ENCODE measurements at places on chromosomes 1 and 21.

DNA sequence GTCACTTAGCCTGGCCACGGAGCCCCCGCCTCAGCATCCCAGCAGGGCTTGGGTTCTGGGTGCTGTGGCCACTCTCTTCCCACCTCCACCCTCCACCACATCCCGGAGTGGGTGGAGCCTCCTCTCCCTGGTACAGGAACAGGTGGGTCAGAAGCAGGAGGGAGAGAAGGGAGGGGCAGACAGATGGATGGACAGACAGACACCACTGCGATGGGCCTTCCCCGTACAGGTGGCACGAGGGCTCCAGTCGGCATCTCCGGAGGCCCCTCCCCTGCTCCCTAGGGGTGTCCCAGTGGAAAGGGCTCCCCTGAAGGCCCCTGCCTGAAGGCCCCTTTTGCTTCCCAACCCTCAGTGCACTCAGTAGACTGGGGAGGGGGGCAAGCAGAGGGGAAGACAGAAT is 96.9 kb upstream of the TARDBP start:
- H3K27me3 ChIP-seq: no peaks in the 10 kb centered on the region
- DNase-seq: no peak
- H3K36me3 ChIP-seq: no peaks in the 10 kb centered on the region
- no peak overlapping the region for H3K4me3 ChIP-seq
- H3K4me1 ChIP-seq: no peaks in the 10 kb centered on the region

DNA sequence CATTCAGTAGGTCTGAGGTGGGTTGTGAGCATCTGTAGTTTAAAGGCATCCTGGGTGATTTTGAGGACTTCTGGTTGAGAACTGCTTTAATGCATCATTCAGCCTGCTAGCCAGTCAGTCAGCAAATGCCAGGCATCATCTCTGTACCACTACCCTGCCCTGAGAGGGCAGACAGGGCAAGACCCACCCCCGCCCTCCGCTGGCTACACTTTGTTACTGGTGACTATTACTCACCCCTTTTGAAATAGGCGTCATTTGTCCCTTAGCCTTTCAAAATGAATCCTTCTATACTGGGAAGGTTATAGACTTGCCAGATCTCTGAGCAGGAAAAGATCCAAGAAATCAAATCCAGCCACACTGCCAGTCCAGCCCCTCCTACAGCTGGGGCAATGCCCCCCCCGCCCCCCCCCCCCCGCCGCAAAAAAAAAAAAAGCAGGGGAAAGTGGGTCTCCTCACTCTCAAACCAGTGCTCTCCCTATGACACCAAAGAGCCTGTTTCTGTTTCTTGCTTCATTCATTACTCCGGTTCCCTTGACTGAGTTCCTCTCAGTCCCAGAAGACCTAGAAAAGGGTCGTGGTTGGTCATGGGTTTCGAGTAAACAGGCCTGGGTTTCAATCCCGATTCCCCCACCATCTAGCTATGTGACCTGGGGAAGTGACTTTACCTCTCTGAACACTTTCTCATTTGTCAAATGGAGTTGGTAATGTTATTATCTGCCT is 4.4 kb downstream of the SELENON start:
- H3K4me1 ChIP-seq: peaks cover 71% of the 10 kb centered on the region
- DNase-seq: no peak
- H3K4me3 ChIP-seq: no peak overlapping the region
- peaks cover 16% of the 10 kb centered on the region for H3K36me3 ChIP-seq
- no peaks in the 10 kb centered on the region for H3K27me3 ChIP-seq
- peak overlapping the region; percentile 21 for H3K27ac ChIP-seq

- no peaks in the 10 kb centered on the region for H3K36me3 ChIP-seq
- H3K27ac ChIP-seq: no peak overlapping the region
- no peaks in the 10 kb centered on the region for H3K4me1 ChIP-seq
- H3K4me3 ChIP-seq: no peak overlapping the region
- no peaks in the 10 kb centered on the region for H3K27me3 ChIP-seq
Measured at GRCh38 chr1:185409763-185410528, 92.9 kb upstream of the IVNS1ABP start.

- H3K27ac ChIP-seq: peak overlapping the region; percentile 77
- H3K36me3 ChIP-seq: no peaks in the 10 kb centered on the region
- H3K4me1 ChIP-seq: peaks cover 5% of the 10 kb centered on the region
- H3K4me3 ChIP-seq: no peak overlapping the region
- no peak for DNase-seq
Measured at GRCh38 chr21:43573921-43574320, 85.4 kb downstream of the HSF2BP start.

DNA sequence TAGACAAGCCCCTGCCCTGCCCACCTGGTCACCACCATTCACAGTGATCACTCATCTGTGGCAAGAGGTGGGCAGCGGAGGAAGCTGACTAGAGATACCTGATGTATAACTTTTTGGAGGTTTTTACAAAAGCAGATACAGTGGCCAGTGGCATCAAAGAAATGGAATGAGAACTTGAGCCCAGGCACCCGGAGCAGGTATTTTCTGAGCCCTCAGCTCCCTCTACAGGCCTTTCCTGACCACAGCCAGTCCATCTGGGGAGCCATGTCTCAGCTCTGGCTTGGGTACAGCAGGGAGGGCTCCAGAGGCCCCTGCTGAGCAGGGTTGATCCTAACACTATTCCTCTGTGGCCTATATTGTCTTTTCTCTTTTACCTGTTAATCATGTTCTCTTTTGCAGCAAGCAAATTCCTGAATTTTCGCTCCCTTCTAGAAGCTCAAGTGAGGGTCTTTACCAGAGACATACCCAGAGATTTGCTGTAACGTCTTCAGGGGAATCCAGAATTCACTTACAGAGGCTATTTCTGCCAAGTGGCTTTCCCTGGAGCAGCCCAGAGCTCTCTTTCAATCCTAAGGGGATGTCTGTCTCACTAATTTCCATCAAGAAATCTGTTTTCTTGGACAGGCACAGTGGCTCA is 27.3 kb downstream of the GPR157 start:
- no peak for DNase-seq
- H3K27ac ChIP-seq: no peak overlapping the region
- no peak overlapping the region for H3K4me3 ChIP-seq
- H3K36me3 ChIP-seq: no peaks in the 10 kb centered on the region
- H3K27me3 ChIP-seq: no peaks in the 10 kb centered on the region

- H3K4me1 ChIP-seq: peaks cover 6% of the 10 kb centered on the region
- no peak overlapping the region for H3K27ac ChIP-seq
- no peak for DNase-seq
- no peaks in the 10 kb centered on the region for H3K27me3 ChIP-seq
- no peaks in the 10 kb centered on the region for H3K36me3 ChIP-seq
- no peak overlapping the region for H3K4me3 ChIP-seq
Measured at GRCh38 chr21:34018910-34019309, 54.5 kb upstream of the MRPS6 start.

DNA sequence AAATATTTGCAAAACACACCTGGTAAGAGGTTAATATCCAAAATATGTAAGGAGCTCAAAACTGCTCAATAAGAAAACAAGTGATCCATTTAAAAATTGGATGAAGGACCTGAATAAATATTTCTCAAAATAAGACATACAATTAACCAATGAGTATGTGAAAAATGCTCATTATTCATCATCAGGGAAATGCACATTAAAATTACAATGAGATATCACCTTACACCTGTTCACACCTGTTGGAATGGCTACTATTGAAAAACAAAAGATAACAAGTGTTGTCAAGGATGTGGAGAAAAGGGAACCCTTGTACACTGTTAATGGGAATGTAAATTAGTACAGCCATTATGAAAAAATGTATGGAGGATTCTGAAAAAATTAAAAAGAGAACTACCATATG is 136.0 kb upstream of the GREM2 start:
- no peak for DNase-seq
- H3K4me3 ChIP-seq: no peak overlapping the region
- H3K27me3 ChIP-seq: no peaks in the 10 kb centered on the region

DNA sequence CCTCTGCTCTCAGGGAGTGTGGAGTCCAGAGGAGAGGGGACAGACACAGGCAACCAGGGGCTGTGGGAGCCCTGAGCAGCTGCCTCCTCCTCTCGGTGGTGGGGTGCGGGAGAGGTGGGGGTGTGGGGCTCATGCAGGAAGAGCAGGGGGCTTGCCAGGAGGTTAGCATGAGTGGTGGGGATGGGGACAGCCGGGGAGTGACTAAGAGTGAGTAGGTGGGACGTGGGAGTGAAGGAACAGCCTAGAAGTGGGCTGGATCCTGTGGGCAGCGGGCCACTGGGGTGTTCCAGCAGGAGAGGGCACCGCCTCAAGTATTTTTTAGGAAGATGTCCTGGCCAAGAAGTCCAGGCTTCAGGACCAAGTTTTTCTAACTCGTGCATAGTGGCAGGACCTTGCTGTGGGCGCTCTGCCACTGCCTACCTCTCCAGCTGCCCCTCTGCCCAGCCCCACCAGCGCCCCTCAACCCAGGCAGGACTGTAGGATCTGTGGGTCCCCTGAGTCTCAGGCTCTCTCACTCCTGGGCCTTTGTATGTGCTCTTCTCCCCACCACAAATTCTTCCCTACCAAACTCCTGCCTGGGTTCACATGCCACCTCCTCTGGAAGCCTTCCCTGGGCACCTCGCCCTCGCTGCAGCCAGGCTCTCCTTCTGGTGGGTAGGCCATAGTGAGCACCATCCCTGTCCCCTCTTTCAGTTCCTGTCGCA is 18.8 kb upstream of the LHX4 start:
- no peaks in the 10 kb centered on the region for H3K27me3 ChIP-seq
- H3K36me3 ChIP-seq: no peaks in the 10 kb centered on the region
- H3K4me1 ChIP-seq: no peaks in the 10 kb centered on the region
- no peak for DNase-seq

DNA sequence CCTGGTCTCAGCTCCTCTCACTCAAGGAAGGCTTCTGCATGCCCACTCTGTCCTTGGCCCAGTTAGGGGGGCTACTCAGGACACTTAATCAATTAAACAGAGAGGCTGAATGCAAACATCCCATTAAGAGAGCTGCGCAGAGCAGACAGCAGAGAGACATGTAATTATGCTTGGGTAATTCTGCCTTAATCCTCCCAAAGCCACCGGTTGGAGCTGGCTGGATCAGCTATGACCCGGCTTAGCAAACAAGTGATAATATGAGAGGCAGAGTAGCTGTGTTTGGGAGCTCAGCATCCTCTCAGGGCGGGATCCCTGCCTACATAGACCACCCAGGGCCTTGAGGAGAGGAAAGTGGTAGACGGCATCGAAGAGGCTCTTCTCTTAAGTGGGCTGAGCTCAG is 183.2 kb downstream of the GRIK3 start:
- no peaks in the 10 kb centered on the region for H3K36me3 ChIP-seq
- no peak for DNase-seq
- no peak overlapping the region for H3K4me3 ChIP-seq
- H3K4me1 ChIP-seq: no peaks in the 10 kb centered on the region
- no peaks in the 10 kb centered on the region for H3K27me3 ChIP-seq

- no peaks in the 10 kb centered on the region for H3K27me3 ChIP-seq
- no peaks in the 10 kb centered on the region for H3K36me3 ChIP-seq
- no peak for DNase-seq
- H3K4me3 ChIP-seq: no peak overlapping the region
Measured at GRCh38 chr1:104932030-104932915, 1182.6 kb downstream of the AMY1C start.

GRCh38 chr1:206893380-206893779 is 3.9 kb upstream of the IL24 start:
- no peak overlapping the region for H3K27ac ChIP-seq
- no peaks in the 10 kb centered on the region for H3K4me1 ChIP-seq
- H3K4me3 ChIP-seq: no peak overlapping the region
- no peaks in the 10 kb centered on the region for H3K27me3 ChIP-seq

DNA sequence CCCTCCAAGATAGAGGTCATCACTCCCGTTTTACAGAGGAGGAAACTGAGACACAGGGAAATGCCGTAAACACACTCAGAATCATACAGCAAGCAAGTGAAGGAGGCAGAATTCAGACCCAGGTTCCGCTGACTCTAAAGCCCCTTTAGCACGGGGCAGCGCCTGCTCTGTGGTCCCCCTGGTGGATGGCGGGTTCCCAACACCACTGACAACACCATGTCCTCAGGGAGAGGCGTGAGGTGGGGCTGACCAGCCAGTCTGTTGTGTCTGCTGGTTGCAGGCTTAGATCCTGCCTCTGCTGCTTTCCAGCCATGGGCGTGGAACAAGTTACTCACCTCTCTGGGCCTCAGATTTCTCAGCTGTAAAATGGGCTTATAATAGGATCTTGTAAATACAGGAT is 617.3 kb downstream of the MATN1 start:
- H3K27me3 ChIP-seq: no peaks in the 10 kb centered on the region
- no peak for DNase-seq
- H3K4me1 ChIP-seq: no peaks in the 10 kb centered on the region
- H3K36me3 ChIP-seq: no peaks in the 10 kb centered on the region
- no peak overlapping the region for H3K27ac ChIP-seq
- H3K4me3 ChIP-seq: no peak overlapping the region

GRCh38 chr1:235739124-235739523 is 89.5 kb upstream of the GNG4 start:
- H3K36me3 ChIP-seq: peaks cover 4% of the 10 kb centered on the region
- no peak overlapping the region for H3K4me3 ChIP-seq
- H3K4me1 ChIP-seq: no peaks in the 10 kb centered on the region
- no peaks in the 10 kb centered on the region for H3K27me3 ChIP-seq
- DNase-seq: no peak

GRCh38 chr1:28156821-28157220 is 19.7 kb downstream of the PTAFR start:
- no peaks in the 10 kb centered on the region for H3K36me3 ChIP-seq
- H3K27ac ChIP-seq: peak overlapping the region; percentile 21
- no peak overlapping the region for H3K4me3 ChIP-seq
- H3K4me1 ChIP-seq: no peaks in the 10 kb centered on the region
- no peak for DNase-seq

DNA sequence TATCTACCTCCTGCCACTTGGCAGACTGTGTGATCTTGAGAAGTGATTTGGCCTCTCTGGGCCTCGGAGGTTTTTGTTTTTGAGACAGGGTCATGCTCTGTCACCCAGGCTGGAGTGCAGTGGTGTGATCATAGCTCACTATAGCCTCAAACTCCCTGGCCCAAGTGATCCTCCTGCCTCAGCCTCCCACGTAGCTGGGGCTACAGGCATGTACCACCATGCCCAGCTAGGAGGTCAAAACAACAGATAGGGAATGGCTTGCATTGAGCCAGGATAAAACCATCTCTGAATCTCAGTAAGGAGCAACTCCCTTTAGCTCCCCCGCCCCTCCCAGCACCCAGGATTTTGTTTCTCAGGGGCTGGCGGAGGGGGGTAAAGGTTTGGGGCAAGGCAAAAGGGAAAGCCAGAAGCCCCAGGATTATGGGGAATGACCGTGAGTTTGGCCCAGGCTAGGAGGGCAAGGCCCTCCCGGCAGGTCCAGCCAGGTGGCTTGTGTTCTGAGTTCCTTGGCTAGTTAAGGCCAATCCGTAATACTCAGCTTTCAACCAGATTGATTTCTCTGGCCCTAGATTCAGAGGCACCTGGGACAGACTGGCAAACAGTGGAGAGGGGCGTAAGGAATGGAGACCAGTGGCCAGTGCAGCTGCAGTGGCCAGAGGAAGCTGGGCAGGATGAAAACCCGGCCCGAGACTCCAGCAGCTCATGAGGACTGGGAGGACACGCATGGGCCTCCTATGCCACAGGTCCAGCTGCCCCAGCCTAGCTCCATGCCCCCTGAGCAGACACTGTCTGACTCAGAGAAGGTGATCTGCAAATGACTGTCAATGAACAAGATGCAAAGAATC is 130.1 kb downstream of the DMRTB1 start:
- no peaks in the 10 kb centered on the region for H3K4me1 ChIP-seq
- H3K27me3 ChIP-seq: no peaks in the 10 kb centered on the region
- H3K4me3 ChIP-seq: no peak overlapping the region
- H3K27ac ChIP-seq: no peak overlapping the region

- no peaks in the 10 kb centered on the region for H3K4me1 ChIP-seq
- no peak for DNase-seq
- H3K27ac ChIP-seq: no peak overlapping the region
- no peaks in the 10 kb centered on the region for H3K27me3 ChIP-seq
- H3K36me3 ChIP-seq: no peaks in the 10 kb centered on the region
Measured at GRCh38 chr1:223202376-223203033, 59.5 kb upstream of the TLR5 start.

- no peaks in the 10 kb centered on the region for H3K36me3 ChIP-seq
- no peak overlapping the region for H3K4me3 ChIP-seq
- DNase-seq: no peak
- H3K27ac ChIP-seq: no peak overlapping the region
Measured at GRCh38 chr1:97307568-97307967, 586.0 kb downstream of the PTBP2 start.

Data from thoracic aorta (tissue), 2 donors.